ENCODE measurements at places on chromosomes 7 and 10.

GRCh38 chr10:80400136-80400804, 8.1 kb upstream of the PRXL2A start:
- DNase-seq: no peak

GRCh38 chr10:118485641-118486040, 109.8 kb downstream of the PRLHR start:
- DNase-seq: no peak

DNA sequence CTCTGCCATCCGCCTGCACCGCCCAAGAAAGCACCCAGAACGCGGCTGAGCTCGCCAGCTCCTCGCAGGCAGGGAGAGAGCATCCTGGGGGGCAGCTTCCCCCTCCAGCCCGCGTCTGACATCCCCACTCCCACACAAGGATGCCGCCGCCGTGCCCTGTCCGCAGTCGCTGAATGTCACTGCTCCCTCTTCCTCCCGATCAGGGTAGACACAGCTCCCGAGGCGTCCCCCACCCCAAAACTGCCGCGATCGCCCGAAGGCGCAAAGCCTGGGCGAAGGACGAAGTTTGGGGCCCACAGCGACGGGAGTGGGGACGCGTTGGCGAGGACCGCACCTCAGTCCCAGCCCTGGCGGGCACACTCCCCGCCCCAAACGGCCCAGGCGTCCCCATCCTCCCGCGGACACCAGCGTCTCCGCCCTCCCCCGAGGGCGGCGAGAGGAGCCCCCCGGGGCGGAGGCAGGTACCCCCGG, 1.5 kb upstream of the KAT6B start:
- DNase-seq: no peak

GRCh38 chr7:129366-130221, 62.8 kb upstream of the FAM20C start:
- DNase-seq: no peak

- no peak for DNase-seq
These were observed 77.7 kb upstream of the FAM3C start for GRCh38 chr7:121473645-121474300.

- DNase-seq: no peak
These were observed 23.8 kb downstream of the CUZD1 start for GRCh38 chr10:122821808-122822207.

GRCh38 chr7:70566671-70567070, 565.3 kb upstream of the GALNT17 start:
- DNase-seq: no peak

- DNase-seq: no peak
These were observed 90.3 kb upstream of the FAM133B start for GRCh38 chr7:92680442-92680841.

GRCh38 chr7:574661-575395, 55.2 kb upstream of the PDGFA start:
- no peak for DNase-seq

GRCh38 chr10:4945766-4946717, 17.2 kb upstream of the AKR1C1 start:
- DNase-seq: no peak

- DNase-seq: no peak
These were observed 218.2 kb upstream of the MDFIC start for GRCh38 chr7:114703677-114704076.

- no peak for DNase-seq
These were observed 25.9 kb downstream of the GRM8 start for GRCh38 chr7:127226685-127227374.

GRCh38 chr10:62462461-62462860, 88.3 kb downstream of the ZNF365 start:
- no peak for DNase-seq

- no peak for DNase-seq
These were observed 55.3 kb upstream of the KAT6B start for GRCh38 chr10:74771054-74771453.

GRCh38 chr10:7478727-7479457, 68.1 kb upstream of the SFMBT2 start:
- DNase-seq: no peak

DNA sequence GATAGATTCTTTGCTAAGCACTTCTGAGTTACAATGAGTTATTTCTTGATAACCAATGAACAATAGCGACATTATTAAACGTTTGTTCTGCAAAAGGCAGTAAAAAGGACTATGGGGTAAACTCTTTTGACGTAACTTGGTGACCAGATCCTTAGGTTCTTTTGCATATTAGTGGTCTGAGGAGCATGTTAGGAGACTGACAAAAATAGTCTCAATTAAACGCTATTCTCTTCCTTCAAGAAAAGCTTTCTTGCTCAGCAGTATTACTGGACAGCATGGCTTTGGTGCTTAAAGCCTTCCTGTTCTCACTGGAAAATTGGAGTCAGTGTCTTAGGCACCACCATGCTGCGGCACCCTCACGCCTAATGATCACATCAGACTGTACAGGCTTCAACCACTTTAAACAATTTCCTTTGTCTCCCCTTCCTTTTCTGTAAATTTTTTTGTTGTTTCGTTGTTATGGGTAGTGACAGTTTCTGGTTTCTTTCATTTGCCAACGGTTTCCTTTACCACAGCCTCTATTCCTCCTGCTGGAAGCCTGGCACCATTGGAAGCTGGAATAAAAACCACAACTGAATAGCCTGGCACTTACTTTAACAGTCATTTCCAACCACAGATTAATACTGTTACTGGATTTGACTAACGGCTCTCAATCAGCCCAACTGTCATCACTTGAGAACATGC, 49.2 kb upstream of the FAM133B start:
- no peak for DNase-seq

- DNase-seq: no peak
These were observed 1123.5 kb upstream of the AUTS2 start for GRCh38 chr7:68474661-68475216.

DNA sequence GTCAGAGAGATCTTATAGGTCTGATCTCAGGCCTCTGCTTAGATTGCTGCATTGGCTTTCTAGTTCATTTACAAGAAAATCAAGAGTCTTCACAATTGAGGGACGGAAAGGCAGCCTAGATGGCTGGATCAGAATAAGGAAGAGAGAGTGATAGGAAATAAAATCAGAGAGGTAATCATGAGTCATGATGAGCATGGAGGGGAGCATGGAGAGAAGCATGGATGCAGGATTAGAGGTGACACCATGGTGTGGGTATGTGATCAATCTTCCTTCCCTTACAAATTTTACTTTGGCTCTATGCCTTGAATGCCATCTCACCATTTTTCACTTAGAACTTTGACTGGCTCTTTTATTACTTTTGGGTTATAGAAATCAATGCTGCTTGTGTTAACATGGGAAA, 1.4 kb downstream of the BCCIP start:
- DNase-seq: no peak

GRCh38 chr10:132939957-132940790, 2.2 kb downstream of the CFAP46 start:
- DNase-seq: no peak

- DNase-seq: no peak
These were observed 8.1 kb downstream of the SEMA3D start for GRCh38 chr7:85178531-85179298.

GRCh38 chr7:88111140-88111743, 108.6 kb downstream of the SRI start:
- DNase-seq: no peak

DNA sequence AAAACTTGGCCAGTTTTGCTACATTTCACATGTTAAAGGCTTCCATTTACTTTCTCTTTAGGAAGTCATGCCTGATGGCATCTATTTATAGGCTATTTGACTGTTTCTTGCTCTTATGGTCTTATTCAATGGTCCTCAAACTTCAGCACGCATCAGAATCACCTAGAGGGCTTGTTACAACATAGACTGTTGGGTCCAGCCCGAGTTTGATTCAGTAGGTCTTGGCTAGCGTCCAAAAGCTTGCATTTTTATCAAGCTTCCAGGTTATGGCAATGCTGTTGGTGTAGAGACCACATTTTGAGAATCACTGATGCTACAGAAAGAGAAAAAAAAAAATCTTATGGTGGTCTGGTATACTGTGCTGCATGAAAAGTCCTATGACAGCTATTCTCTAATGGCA, 51.9 kb downstream of the MTPN start:
- no peak for DNase-seq

- no peak for DNase-seq
These were observed 40.0 kb downstream of the MCU start for GRCh38 chr10:72731916-72732419.

DNA sequence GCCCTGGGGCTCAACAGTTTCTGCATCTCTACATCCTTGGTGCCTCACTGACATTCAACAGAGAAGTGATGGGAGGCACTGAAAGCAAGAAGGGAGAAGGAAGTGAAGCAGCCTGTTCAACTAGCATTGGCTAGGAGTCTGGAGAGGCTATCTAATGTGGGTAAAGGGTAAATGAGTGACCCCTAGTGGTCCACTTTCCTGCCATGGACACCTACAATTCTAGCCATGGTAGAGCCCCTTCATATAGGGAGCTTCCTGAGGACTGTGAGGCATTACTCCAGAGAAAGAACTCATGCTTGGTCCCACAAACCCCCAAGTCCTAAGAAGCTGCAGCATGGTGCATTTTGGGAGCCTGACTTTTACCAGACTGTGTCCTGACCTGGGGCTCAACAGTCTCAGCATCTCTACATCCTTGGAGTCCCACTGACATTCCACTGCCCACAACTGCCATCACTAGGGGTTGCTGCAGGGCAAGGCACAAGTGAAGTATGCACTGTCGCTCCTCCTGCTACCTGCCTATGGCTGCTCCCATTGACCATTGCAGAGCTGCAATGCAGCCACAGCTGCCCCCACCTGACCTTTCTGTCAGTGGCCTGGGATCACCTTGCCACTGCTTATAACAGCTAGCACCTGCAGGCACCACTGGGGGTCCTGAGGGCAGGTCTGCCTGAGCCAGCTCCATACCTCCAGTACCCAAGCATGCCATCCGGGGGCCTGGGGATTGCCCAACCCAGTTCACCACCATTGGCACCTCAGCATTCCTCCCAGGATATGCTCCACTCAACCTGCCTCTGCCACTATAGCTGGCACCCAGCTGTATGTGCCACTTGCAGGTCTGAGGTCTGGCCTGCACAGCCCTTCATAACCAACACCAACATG, 44.1 kb upstream of the CDK6 start:
- DNase-seq: no peak

- no peak for DNase-seq
These were observed 37.8 kb downstream of the CLRN3 start for GRCh38 chr10:127854769-127855590.

- DNase-seq: no peak
These were observed 27.8 kb upstream of the ELMO1 start for GRCh38 chr7:37476428-37476827.

DNA sequence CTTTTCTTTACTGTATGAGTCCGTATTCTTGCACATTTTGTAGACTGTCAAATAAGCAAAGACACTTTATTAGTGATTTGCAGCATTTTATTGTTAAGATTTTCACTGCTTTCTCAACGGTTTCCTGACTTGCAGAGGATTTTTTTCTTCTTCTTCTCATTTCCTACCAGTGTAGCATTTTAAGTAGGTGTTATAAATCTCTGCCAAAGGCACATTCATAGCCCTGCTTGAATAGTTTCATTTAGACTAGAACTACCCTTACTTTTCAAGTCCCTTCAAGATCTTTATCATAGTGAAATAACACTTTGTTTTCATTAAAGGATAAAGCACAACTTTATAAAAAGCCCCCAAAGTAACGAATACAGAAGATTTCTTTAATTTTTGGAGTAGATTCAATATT, 271.4 kb downstream of the TSPAN12 start:
- DNase-seq: no peak

GRCh38 chr10:75924309-75924902, 493.0 kb downstream of the LRMDA start:
- DNase-seq: no peak

DNA sequence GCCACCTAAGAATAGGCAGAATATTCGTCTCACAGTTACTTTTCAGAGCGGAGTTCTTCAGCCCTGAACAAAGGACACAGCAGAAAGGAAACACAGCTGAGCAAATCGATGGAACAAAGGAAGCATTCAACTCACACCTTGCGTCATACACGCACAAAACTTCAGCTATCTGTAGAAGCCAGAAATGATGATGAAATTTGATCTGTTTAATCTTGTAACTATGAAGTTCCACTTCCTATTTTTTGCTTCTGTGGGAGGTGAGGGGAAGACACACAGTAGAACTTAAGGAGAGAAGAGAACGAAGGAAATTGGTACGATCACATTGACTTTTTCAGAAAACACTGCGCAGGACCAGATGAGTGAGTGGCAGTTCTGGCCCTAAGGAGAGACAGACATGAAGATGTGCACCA, 26.2 kb downstream of the FAM171A1 start:
- no peak for DNase-seq

- DNase-seq: no peak
These were observed 238.9 kb downstream of the TNS3 start for GRCh38 chr7:47343061-47343455.

GRCh38 chr7:159209429-159209828, 64.8 kb upstream of the VIPR2 start:
- DNase-seq: no peak

- DNase-seq: no peak
These were observed 565.9 kb upstream of the NRG3 start for GRCh38 chr10:81309041-81309552.

GRCh38 chr10:46310143-46310514, 23.3 kb downstream of the ANTXRL start:
- DNase-seq: no peak

DNA sequence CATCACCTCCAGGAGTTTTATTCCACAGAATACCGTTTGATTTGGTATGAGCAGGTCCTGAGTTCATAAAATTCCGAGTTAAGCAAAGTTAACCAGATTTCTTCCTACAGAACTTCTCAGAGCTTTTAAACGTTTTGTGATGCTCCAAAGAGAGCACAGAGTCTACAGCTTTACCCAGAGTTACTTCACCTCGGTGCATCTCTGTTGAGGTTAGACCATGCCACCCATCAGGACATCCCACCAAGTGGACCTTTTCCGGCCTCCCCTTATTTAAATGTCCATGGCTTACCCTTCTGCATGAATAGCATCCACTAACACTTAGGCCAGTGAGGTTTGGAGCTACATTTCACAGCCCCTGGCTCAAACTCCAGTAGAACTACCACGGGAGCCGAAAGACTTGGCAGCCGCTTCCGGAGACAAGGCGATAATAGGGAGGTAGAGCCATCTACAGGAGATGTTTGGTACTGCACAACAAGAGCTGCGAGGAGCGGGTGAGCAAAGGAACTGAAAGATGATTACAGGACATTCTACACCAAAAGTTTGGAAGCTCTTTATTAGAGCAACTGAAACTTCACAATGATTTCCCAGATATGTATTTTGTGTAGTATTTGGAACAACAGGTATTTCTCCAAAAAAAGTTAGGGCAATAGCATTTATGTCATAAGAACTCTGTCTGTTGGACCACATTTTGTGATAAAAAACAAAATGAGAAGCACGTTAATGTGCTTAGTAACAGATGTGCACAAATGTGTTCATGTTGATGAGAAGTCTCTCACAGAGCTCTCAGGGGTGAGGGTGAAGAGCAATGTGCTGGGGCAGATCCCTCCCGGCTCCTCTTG, 174.7 kb downstream of the HERPUD2 start:
- DNase-seq: peak; percentile 23
